ENCODE measurements at places on chromosomes 7 and 10.

- DNase-seq, result no peak
Measured at GRCh38 chr10:69333205-69333604, 54.9 kb downstream of the HK1 start.

- DNase-seq, result no peak
Measured at GRCh38 chr7:45653209-45653907, 79.2 kb downstream of the ADCY1 start.

DNA sequence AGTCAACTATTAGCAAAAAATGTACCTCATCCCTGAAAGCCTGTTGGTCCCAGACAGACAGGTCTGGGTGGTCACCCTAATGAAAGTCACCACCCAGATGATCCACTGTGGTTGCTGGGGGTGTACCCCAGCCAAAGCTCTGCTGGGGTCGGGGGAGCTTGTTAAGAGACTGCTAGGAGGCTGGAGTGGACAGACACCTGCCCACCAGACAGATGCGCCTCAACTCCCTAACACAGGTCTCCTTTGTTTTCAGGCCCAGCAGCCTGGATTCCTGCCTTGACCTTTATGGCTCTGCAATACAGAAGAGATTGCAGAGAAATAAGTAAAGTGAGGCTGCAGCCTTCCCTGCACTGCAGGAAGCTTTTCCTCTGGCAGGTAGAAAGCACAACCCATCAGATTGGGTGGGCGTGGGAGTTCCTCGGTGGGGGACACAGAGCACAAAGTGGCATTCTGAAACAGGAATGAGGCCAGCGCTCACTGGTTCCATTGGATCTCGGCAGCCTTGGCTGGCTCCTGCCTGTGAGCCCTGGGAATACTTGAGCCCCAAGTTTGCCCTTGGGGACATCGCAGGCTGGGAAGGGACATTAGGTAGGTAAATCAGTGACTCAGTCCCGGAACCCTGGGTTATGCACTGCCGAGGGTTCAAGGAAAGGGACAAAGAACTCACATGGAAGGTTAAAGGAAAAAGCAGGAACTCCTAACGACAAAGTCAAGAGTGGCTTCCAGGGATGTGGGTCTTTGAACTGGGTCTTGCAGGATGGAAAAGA is 18.0 kb upstream of the ZNF488 start:
- no peak for DNase-seq

- DNase-seq, result no peak
Measured at GRCh38 chr7:116455009-116455408, 44.5 kb upstream of the CAV2 start.

DNA sequence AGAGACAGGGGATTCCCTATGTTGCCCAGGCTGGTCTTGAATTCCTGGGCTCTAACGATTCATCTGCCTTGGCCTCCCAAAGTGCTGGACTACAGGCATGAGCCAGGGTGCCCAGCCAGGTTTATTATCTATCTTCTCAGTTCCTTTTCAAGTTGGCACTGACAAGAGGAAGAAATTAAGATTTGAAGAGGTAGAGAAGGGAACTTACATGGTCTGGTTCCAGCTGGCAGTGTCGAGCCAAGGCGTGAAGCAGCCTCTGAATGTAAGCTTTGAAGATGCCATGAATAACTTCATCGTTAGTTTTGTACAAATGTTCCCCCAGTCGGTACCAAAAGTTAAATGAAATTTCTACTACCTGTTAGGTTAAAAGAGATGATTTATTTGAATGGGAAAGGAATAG is 57.7 kb downstream of the TNPO3 start:
- no peak for DNase-seq

DNA sequence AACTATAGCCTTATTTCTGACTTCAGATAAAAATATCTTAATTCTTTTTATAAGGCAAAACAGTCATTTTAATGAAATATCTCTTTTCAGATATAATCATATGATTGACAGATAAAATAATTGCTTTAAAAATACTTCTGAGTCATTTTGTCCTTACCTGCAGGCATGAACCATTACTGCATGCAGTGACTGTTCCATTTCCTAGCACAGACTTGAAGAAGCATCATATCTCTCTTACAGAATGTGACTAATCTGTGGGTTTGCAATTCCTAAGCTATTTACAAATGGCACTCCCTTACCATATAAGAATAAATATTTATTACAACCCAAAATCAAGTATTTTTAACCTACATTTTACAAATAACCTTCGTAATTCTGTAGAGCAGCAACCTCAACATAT is 120.7 kb downstream of the SRPK2 start:
- DNase-seq, result no peak

DNA sequence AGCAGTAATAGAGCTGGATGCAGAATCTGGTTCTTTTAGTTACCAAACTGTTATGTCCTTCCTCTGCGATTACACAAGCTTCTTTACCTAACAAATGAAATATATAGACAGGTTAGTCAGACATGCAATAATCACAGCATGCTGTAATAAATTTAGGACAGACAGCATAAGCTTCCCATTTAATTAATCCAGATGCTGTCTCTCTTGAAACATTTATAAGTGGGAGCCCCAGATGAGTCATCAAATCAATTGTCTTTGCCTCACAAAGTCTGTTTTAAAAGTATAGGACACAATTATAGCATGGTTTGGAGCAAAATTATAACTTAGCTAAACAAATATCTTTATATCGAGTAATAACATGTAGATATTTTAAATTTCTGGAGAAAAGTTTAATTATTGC is 1.6 kb downstream of the CDNF start:
- no peak for DNase-seq

DNA sequence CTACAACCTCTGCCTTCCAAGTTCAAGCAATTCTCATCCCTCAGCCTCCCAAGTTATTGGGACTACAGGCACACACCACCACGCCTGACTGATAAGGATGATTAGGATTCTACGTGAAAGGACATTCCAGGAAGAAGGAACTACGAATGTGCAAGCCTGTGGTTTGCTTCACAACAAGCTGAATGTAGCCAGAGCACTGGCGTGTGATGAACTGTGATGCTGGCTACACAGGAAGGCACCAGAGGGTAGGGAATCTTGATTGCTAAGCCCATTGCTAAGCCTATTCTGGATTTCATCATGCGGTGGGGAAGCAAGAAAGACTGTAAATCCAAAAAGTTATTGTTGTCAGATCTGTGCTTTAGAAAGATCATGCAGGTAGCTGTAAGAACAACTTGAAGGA is 72.3 kb upstream of the SRRM3 start:
- DNase-seq, result no peak

GRCh38 chr7:33757563-33758165 is 147.7 kb upstream of the BMPER start:
- DNase-seq, result peak; percentile 20

DNA sequence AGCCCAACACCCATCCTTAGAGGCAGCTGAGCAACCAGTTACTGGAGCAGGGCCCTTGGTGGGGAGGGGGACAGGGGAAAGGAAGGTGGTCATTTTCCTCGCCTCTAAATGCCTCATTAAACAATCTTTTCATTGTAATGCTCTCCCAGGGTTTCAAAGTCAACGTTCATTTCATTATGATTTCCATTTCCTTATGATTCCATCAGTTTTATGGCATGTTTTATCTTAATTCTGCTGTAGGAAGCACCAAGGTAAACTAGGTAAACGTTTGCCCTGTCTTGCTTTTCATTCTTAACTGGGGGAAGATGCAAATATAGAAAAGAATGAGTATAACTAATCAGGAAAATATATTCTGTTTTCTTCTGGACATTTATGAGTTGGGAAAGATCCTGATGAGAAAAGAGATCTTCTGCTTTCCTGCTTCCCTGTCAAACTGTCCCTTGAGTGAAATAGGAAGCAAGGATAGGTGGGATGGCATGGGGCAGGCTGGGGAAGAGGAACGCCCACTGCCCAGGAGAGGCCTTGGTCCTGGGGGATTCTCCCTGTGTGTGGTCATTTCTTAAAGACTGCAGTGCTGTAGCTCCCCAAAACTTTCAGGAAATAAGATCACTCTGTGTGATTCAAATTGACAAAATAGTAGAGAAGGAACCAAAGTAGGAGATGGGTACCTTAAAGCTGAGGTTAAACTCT is 20.5 kb upstream of the TMEM236 start:
- no peak for DNase-seq

DNA sequence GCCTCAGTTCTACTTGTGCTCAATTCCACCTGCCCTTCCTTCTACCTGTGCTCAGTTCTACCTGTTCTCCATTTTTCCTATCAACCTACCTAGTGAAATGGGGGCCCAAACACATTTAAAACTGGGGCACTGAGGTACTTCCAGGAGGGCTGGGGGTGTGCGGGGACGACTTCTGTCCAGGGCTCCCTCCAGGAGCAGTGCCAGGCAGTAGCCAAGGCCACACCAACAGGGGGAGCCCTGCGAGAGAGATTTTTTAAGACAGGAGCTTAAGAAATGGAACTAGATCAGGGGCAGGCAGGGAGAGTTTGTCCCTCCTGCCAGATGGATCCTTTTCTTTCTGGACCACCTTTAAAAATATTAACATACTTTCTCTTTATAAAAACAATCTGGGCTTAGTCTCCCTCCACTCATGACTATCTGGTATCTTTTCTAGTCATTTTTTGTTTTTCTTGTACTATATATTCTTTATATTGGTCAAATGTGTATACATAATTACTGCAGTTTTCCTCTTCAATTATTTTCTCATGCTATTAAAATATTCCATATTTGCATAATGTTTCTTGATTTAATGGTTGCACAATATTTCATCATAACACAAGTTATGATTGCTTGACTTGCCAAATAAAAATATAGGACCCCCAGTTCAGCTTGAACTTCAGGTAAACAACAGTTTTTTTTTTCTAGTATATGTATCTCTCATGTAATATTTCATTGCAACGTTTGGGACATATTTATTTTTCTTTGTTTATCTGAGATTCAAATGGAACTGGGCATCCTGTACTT is 47.3 kb upstream of the INSYN2A start:
- DNase-seq, result peak; percentile 26

GRCh38 chr7:27189997-27190748 is 5.1 kb upstream of the HOXA11 start:
- no peak for DNase-seq

- no peak for DNase-seq
Measured at GRCh38 chr7:120991581-120991980, 3.1 kb downstream of the CPED1 start.

DNA sequence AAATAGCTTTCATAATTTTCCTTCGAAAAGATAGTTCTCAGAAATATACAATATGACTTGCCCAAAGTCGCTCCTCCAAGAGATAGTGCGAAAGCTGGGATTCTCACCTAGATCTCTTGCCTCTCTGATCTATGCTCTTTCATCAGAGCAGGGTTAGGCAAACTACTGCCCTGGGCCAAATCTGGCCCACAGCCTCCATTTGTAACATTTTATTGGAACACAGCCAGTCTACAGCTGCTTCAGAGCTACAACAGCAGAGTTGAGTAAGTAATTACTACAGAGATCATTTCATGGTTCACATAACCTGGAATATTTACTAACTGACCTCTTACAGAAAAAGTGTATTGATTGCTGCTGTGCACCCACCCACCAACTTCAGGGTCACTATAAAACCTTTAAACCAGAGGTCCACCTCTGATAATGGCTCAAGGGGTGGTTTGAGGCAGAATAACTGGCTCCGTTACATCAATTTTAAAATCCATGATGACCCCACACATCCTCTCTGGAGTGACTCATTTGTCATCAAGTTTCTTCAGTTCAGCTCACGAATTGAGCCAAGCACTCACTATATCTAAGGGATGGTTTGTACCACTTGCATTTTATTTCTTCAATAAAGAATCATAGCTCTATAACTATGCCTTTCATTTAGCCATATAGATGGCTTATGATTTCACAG is 1019.0 kb downstream of the XPNPEP1 start:
- DNase-seq, result no peak
